ENCODE measurements at places on chromosomes 7 and 10.

DNA sequence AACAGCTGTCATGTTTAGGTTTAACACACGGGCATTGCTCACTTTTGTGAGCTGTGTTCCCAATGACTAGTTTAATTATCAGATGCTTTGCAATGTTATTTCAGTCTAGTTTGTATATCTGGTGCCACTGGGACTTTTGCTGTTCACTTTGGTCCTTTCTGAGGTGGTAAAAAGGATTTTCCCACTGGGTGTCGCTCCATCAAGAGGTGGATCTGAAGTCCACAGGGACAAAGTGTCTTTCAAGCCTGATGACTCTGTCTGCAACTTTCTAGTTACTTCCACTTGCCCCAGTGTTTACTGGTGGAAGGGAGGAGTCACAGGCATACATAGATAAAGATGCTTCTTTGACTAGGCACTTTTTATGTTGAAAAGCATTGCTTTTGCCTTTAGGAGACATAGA is 242.2 kb downstream of the HGF start:
- no peak for DNase-seq

- no peak for DNase-seq
These were observed 60.7 kb downstream of the CPED1 start for GRCh38 chr7:121049028-121049791.

GRCh38 chr10:77139252-77140160 is 498.1 kb downstream of the KCNMA1 start:
- no peak for DNase-seq

GRCh38 chr10:50407076-50407801 is 155.9 kb upstream of the ASAH2 start:
- no peak for DNase-seq

DNA sequence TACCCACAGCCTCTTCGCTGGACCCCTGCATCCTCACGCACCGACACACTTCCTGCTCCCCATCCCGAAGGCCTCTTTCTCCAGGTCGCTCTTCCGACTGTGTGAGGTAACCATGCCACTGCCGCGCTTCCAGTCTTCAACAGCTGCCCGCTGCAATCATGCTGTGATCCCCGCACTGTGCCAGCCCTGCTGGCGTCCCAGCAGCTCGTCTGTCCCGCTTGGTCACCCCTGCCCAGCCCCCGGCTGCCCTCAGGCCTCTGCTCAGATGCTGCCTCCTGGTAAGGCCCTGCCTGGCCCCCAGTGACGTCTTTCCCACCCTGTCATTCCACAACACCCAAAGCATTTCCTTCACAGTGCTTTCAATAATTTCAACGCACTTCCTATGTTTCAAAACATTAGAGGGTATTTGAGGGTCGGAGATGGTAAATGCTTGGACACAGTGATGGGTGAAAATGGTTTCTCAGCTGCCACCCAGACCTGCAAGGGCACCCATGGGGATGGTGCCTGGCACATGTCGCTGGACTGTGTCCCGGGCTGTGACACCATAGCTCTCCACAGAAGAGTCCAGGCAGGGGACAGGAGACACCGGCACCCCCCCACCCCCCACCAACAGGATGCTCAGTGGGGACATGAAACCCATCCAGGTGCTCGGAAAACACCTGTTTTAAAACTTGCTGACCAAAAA is 125.2 kb downstream of the MAD1L1 start:
- no peak for DNase-seq

GRCh38 chr10:81026591-81026990 is 488.9 kb downstream of the SH2D4B start:
- DNase-seq = no peak

GRCh38 chr10:651692-652091 is 37.8 kb downstream of the DIP2C start:
- DNase-seq = peak; percentile 38

DNA sequence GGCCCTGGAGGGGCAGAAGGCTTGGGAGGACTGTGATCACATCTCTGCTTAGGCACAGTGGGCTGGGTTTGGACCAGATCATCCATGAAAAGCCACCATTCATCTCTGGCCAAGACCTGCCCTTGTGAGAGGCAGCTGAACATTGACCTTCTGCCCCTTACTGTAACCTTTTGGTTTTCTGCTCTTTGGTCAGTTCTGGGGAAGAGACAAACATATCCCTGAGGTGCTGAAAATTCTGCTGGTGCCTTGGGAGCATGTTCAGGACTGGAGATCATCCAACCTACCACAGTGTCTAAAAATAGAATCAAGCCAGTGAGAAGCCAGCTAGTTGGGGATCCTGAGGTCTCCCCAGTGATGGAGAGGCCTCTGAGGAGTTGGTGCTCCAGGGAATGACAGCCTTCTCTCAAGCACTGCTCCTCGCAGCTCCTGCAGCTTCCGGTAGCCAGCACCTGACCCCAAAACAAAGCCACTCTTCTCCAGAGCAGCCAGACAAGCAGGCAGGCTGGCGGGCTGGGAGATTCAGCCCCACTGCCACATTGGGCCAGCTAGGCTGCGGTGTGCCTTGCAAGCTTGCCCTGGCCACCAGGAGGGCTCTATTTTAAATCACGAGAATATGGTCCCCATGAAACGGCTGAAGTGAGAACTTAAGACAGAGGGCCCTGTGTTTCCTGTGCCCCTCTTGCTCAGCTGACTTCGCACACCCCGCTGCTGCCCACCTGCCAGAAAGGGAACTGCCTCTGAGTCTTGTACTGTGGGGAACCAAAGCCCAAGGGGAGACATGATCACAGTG is 37.8 kb upstream of the UBE2H start:
- no peak for DNase-seq

DNA sequence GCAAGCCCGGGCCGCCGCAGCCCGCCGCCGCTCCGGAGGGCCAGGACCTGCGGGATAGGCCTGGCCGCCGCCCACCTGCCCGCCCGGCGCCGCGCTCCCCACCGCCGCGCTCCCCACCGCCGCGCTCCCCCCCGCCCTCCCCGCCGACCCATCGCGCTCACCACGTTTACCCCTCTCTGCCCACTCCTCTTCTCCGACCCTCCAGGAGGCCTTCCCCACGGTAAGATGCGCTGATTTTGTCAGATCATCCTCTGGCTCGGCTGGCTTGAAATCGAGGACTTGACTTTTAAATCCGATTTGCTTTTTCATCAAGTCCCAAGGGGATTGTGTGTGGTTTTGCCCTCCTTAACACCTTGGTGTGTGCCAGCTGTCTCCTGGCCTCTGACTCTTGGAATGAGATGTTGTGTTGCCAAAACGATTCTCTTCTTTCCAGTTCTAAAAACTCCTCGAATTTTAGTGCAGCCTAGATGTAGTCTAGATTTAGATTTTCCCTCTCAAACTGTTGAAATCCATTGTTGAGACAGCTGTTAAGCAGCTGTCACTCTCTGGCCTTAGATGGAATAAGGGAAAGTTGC is 738 bp downstream of the POM121 start:
- DNase-seq = no peak

DNA sequence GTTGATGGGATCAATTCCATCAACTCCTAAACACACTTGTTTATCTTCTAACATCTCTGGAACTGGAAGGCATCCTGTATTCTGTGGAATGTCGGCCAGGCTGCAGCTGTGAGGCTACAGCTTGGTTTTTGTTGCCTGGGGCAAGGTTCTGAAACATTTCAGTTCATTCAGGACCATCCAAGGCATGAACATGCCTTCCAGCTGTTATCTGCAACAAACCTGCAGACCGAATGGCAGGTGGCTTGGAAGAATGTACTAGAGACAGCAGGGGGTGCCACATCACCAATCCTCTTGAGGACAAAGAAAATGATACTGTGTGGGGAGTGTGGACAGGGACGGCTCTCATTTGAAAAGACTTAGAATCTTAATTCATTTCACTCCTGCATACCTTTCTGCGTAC is 12.4 kb downstream of the PAPOLB start:
- no peak for DNase-seq

GRCh38 chr10:43227911-43228782 is 38.7 kb downstream of the RASGEF1A start:
- DNase-seq = no peak

GRCh38 chr10:124423813-124424212 is 5.1 kb upstream of the OAT start:
- no peak for DNase-seq

GRCh38 chr7:136618818-136619217 is 249.6 kb upstream of the CHRM2 start:
- no peak for DNase-seq

DNA sequence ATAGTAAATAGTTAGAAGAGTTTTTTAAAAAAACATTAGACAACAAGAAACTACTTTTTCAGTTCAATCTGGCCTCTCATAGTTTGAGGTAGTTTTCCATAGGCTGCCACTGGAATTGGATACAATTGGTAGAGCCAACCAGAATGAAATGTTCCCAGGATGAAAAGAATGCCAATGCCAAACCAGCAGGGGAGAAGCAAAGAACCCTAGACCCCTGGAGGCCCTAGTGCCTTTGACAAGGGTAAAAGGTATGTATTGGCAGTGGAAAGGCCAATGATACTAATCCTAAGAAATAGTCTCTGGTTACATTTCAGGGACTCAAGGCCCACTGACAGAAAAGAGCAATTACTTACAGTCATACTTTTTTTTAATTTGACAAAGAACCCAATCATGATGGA is 77.4 kb upstream of the SEM1 start:
- DNase-seq = no peak

DNA sequence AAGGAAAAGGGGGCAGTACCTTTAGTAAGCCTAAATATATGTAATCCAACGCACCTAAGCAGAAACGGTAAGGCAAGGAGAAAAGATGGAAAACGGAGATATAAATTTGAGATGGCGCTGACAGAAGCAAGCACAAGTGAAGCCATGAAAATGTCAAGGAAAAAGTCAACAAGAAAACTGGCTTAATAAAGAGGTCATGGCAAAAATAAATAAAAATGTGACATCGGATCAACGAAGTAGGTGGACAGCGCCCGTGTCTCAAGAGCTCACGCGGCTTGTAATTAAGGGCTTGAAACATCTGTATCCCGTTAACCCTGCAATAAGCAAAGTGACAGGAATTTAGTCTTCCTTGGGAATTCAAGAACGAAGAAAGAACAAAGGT is 611 bp downstream of the NDUFA5 start:
- no peak for DNase-seq

DNA sequence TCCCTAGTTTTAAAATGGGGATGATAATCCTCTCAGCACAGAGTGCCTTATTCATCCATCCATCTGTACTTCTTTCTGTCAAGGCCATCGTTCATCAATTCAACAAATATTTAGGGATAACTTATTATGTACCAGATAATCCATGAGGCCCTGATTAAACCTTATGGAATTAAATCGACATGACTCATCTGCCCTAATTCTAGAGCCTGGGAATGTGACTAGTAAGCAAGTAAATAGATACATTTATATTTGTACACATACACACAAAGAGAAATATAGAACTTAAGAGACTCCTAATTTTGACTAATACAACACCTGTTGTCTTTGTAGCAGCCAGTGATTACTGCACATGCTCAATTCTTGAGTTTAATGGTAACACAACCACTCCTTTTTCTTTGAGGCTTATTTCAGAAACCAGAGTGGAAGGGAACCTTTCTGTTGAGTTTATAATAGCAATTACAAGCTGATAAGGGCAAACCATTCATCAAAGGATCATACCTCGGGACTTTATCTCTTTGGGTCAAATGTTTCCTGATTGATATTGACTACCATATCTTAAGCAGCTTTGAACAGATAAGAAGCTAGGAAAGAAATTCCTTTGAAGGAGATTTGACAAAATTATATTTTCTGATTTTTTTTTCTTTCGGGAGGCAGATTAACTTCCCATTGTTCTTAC is 122.7 kb downstream of the ARID5B start:
- no peak for DNase-seq

DNA sequence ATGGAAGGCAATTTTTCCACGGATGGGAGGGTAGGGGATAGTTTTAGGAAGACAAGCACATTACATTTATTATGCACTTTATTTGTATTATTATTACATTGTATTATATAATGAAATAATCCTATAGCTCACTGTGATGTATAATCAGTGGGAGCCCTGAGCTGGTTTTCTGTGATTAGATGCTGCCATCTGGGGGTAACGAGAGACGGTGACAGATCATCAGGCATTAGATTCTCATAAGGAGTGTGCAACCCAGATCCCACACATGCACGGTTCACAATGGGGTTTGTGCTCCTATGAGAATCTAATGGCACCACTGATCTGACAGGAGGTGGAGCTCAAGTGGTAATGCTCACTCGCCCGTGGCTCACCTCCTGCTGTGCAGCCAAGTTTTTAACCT is 103.9 kb upstream of the STK17A start:
- DNase-seq = no peak

DNA sequence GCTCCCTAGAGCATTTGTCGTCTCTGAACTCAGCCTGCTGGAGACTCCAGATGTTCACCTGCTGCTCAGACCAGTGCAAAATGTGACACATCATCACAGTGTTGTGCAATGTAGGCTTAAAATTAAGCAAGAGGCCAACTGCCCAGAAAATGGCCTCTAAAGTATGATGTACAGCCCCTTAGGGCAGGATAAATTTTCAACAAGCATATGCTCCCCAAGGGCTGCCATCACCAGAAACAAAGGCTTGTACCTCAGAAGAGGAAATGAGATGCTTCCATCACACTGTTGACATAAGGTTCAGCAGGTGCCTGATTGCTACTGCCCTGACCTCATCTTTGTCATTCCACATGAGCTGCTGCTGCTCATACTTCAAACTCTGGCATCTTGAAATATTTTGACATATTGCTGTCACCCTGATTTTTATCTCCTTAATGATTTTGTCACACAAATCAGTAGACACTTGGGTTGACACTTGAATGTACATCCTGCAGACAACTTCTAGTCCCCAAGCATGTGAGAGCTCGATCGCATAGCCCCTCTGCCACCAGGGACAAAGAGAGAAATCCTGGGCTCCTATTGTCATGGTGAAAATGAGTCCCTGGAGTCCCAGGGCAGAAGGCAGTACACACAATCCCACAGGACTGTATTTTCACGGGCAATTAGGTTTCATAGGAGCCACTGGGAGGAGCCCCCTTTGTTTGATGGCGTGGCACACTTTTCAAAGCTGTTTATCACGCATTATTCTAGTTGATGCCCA is 219.7 kb upstream of the STK17A start:
- DNase-seq = no peak

DNA sequence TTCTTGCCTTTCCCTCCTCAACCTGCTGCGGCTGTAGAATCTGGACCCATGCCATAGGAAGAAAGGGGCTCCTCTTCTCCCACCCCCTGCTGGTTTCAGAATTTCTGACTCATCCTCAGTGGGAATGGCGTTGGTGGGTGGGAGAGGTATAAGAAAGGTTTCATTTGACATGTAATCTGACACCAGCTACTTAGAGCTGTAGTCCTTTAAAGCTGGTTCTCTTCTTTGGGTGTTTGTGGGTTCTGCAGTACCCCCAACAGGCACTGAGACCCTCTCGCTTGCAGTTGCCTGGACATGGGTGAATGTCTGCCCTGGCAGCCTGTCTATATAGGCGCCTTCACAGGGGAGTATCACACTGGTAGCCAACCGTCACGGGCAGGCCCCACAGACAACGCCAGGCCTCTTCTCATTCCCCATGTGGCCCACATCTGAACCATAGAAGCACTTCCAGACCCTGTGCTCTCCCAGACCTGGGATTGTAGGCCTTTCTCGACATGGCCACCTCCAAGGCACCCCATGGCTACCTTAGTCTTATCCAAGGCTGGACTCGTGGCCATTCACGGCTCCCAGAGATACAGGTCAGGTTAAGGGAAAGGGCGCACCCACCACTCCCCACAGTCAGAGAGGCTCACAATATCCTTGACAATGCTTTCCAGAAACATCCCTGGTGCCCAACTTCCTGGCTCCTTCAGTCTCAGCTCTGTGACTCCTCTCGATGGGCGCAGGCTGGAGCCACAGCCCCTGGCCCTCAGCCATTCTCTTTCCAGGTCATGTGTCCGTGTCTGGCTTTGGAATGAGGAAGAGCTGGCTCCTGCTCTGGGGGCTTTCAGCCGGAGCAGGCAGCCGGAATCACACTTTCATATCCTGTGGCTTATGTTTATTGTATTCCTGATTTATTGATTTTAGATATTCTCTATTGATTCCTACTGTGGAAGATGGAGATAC is 17.5 kb downstream of the ZNF862 start:
- DNase-seq = no peak
